ENCODE measurements at places on chromosomes 11 and 22.

DNA sequence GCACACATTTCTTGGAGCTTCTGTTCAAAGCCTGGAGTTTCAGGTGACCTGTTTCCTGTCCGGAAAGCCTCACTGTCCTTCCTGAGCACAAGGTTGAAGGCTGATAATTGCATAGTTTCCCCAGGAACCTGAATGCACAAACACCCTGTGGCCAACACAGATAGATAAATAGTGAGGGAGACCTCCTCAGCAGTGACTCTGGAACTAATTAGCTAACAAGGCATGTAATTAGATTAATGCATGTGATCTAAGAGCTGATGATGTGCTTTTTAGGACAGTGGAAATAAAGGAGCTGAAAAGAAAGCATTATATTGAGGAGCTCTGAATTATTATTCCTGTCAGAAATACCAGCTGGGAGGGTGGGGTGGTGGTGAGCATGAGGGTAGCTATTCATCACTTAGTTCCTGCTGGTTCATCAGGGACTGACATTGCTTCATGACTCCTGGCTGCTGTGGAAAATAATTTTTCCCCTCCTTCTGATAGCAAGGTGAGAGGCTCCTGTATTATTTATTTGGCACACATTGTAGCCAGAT lies 101.1 kb downstream of the NELL1 start:
- DNase-seq, result no peak

DNA sequence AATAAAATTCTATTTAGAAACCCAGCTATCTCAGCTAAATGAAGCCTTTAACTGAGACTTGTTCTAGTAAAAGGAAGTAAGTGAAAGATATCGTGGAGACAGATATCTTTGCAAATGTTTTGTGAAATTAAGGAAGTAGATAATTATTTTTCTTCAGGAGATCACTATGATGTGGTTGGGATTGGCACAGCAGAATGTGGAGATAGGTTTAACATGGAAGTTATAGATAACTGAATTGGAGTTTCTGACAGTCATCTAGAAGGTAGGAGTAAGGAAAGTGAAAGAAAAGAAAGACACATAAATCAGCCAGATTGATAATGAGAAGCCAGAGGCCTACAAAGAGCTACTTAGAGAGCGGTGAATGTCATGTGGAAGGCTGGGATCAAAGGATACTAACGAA lies 4.7 kb upstream of the CASP5 start:
- no peak for DNase-seq

DNA sequence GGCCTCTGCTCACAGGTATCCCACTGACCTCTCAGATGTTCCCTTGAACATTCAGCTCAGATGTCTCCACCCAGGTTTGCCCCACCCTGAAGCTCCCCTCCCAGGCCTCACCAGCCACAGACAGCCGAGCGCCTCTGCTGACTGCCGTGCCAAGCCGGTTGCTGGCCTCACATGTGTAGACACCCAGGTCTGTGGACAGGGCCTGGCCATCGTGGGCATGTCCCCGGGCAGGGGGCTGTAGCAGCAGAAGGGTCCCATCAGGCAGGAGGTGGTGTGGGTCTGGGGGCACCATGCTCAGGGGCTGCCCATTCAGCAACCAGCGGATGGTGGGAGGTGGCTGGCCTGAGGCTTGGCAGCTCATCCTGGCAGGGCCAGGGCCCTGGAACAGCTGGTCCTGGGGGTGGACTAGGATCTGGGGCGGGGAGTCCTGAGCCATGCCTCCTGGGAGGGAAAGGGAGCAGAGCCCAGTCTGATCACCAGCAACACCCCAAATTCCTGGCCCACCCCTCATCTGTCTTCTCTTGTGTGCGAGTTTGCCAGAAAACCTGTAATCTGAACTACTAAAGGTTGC lies 759 bp downstream of the ROBO4 start:
- DNase-seq, result no peak

DNA sequence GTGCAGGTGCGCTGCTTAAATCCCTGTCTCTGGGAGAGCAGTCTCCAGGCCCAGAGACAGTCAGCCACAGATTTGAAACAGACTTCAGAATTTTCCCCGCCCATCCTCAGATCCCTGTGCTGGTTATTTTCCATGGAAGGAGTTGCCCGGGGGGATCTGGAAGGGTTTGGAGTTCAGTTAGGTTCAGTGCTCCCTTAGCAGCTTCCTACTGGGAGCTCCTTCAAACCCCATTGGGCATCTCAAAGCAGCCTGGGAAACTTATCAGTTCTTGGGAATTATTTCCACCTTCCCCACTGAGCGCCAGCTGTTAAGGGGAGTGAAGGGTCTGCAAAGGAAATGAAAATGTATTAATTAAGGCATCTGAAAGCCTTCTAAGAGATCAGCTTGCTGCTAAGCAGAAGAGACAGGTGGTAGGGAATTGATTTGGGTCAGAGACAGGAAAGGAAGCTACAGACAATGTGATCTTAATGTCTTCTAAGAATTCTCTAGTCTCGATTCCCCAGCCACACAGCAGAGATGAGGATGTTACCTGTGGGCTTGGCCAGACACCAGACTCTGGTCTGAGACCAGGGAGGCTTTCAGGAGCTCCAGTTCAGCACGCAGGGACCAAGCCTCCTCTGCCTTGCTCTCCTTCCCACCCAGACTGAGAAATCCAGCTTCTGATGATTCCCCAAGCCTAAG lies 106.2 kb upstream of the TBCEL start:
- DNase-seq, result no peak

DNA sequence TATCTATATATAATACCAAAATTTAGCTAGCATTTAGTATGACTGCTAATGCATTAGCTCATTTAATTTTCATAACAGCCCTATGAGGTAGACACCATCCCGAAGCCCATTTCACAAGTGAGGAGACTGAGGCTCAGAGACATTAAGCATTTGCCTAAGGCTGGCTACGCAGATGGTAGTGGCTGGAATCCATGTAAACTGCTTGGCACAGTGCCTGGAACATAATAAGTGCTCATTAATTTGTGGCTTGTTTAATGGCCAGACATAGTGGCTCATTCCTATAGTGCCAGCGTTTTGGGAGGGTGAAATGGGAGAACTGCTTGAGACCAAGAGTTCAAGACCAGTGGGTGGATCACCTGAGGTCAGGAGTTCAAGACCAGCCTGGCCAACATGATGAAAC lies 17.8 kb upstream of the TP53I11 start:
- DNase-seq, result no peak

DNA sequence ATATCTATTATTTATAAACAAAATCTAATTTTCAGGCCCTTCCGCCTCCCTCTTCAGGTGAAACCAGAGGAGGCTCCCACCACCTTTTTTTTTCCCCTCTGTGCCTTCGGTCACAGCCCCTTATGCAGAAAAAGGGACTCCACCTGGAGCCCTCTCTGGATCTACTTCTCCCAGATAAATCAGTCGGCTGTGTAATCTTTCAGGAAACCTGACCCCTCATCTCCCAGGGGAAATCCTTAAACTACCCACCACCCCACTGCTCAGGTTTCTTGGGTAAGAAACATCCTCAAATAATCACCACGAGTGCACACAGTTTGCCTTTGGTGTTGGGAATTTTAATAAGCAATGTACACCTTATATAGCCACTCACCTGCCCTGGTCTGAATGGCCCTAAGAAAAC lies 104.2 kb downstream of the NAV2 start:
- no peak for DNase-seq

- DNase-seq, result no peak
These were observed 100.2 kb downstream of the SYN3 start for GRCh38 chr22:32958001-32958400.

DNA sequence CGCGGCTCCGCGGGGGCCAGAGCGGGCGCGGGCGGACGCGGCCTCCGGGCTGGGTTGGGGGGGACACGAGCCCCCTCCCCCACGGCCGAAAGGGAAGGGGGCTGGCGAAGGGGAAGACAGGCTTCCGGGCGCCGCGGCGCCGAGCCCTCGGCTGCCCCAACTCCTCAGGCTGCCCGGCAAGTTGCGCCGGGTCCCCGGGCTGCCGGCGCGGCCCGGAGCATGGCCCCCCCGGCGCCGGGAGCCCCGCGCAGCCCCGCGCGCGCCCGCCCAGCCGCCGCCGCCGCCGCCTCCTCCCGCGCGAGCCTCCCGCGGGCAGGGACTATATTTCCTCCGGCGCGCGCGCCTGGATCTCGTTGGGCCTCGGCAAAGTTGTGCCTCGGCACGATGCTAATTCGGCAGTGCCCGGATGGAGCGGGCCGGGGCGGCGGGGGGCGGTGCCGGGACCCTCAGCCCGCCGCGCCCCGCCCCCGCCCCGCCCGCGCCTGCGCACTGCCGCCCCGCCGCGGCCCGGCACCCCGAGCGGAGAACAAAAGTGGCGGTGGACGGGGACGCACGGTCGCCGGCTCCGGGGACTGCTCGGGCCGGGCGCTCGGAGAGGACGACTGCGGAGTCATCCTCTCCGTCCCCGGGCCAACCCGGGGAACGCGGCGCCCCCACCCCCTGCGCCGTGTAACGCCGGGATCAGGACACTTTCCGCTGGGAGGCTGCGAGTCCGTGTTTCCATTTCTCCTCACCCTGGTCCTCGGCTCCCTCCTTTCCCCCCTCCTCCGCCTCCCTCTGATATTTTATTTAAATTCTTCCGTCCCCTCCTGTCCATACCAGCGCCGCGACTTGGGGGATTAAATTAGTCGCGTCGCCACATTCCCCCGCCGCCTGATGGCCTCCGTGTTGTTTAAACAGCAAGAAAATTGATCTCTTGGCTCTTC lies at the start of gene PHF21B:
TSS of gene PHF21B (minus strand) at position 400 of the 926 bp plus-strand sequence. CDS start 456 bp downstream, outside the sequence.
- no peak for DNase-seq

DNA sequence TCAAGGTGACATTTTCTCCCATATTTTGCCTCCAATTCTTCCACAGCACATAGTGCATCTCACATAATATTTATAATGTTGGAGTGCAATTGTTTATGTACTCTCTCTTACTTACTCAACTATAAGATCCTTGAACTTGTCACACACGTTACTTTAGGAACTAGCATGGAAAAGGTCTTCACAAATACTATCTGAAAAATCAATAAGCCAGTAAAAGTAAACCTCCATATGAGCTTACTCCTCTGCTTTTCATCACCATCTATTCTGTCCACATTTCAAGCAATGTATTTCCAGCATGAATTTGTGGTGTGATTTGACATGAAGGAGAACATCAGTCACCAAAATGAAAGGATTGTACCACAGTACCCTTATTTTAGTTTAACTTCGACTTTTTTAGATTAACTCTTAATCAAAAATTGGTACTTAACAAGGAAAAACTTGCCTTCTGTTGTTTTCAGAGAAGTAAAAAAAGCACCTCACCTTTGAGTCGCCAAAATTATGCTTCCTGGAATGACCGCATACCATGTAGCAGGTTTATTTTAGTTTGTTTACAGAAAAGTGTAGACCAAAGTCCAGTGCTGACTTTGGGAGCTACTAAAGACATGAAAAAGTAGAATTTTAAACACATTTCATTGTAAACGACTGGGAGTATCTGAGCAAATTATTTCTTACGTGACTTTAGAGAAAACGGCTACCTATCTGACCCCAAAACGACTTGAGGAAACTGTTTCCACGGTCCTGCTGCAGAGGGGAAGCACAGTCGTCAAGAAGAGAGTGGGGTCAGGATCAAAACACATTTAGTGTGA lies at the start of gene SLC22A9:
TSS of gene SLC22A9 (plus strand) at position 621 of the 806 bp plus-strand sequence. CDS start 272 bp downstream, outside the sequence.
- no peak for DNase-seq

GRCh38 chr22:31719850-31720471 lies 30.0 kb downstream of the PRR14L start:
- DNase-seq, result no peak

DNA sequence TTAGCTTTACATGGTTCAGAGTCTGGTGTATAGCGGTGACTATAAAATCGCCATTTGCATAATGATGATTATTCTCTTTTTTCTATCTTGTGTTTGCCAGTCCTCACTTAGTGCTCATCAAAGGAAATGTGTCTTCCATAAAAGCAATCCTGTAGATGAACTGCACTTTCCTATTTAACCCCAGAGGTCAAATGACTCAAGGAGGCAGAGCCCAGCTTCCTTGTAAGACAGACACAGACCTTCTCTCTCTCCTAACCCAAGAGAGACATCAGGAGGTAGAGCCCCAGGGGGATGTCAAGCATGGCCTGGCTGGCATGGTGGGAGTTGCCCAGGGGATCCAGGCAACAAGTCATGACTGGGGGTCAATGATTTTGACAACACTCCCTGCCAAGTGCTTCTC lies 46.9 kb upstream of the CRTAM start:
- no peak for DNase-seq

- DNase-seq, result no peak
These were observed at the start of gene PHLDB1 for GRCh38 chr11:118607401-118608359. TSS of gene PHLDB1 (plus strand) at chr11:118607615. CDS start at chr11:118613837, 6,222 bp downstream.

DNA sequence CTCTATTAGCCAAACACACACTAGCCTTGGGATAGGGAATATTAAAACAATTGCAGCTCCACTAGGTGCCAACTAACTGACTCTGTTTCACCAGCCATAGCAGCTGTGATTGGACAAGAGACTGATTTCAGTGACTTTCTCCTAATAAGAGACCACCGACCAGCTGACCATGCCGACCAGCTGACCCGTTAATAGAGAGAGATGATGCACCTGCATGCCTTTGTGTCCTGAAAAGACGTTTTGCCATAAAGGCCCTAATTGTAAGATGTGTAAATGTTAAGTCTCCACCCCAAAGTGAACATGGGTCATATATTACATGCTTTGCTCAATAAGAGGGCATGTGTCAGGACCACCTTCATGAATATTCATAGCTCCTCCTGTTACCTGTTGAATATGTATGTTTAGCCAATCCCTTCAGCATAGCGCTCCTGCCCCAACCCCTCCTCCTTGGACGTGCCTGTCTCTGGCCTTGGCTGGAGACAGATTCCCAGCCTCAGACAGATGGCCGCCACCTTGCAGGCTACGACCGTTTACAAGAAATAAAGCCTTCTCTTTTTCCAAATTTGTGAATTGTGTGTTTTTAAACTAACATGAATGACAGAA lies 1.3 kb upstream of the NADSYN1 start:
- no peak for DNase-seq

DNA sequence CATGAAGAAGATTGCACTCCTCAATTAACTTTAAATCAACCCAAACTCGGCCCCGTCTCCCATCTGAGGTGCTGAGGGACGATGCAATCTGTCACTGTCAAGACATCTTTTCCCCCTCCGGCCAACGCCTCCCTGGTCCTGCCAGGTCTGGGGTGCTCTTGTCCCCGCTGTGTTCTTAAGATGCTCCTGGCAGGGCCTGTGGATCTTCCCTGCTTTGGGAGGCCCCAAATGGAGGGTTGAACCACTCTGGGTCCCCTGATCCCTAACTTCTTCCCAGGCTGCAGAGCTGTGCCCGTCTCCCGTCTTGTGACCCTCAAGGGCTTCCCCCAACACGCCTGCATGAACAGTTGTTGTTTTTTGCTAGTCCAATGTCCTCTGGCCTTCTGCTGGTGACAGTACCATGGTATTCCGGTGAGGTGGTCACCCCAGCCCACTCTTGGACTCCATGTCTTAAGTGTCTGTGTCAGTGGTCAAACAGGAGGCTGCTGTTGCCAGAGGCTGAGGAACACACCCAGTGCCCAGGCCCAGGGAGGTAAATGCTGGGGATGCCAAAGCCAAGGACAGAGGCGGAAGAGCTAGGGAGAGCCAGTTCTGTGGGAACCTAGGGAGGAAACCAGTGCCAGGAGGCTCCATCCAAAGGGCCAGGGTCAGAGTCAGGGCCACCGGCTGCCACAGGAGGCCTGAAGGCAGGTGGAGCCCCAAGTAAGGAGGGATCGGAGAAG lies 70.6 kb upstream of the SHANK2 start:
- DNase-seq, result no peak

All from brain pericyte (primary cell).